Activated CD8-positive, alpha-beta memory T cell treated with anti-CD3 and anti-CD28 coated beads for 1 hour (primary cell): ENCODE measurements at places on chromosomes 4 and X.

DNA sequence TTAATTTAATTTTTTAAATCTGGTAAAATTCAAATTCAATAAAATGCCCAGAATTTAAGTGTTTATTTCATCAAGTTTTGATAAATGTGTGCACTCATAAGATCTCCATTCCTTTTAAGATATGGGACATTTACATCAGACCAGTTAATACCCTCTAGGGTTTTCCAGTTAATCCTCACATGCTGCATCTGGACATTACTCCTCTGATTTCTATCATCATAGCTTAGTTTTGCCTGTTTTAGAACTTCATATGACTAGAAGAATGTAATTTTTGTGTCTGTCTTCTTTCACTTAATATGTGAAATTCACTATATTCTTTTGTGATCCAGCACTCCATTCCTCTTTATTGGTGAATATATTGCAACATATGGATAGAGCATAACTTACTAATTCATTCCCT lies 727.7 kb upstream of the FAM241A start:
- no peak for DNase-seq

DNA sequence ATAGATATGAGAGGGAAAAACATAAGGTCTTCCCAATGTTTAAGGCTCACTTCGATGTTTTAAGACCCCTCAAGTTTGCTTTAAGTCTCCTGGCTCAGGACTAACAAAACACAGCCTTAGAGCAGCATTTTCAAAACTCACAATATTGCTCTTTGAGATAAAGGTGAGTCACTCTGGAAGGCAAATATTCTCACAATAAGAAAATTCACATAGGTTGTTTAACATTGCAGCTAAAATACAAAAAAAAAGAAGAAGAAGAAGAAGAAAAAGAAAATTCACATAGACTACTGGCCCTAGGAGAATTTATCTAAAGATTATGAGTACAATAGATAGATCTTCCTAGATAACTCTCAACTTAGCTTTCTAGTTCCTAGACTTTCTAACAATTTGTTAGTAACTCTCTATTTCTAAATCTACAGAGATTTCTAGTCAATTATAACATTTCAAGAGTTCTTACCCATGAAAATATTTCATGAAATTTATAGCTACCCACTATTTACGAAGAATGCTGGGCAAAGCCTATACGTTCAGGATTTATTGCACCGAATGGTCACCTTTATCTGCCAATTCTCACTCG lies 267.0 kb downstream of the CHIC1 start:
- DNase-seq = no peak

- DNase-seq = peak; percentile 25
Observed at GRCh38 chr4:128574706-128575105, 234.8 kb upstream of the JADE1 start.

GRCh38 chr4:8745826-8746225 lies 125.8 kb downstream of the HMX1 start:
- DNase-seq = no peak

- DNase-seq = no peak
Observed at GRCh38 chr4:56129431-56129861, 180.7 kb downstream of the CEP135 start.

DNA sequence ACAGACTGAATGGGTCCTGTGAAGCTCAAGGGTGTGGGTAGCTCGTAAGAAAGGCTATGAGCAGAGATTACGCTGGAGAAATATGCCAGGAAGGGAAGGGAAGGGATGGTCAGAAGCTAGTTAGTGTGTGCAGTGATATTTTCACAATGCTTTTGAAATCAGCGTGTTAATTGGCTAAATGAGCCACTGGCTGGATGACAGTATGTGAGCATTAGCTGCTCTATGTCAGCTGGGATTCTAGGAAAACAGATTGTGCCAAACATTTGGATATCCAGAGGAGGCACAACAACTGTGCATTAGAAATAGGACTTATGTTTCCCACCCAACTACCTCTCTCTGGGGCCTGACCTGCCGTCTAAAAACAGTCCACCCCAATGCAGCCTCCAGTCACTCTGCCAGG lies 168.5 kb downstream of the DHRSX start:
- DNase-seq = no peak

DNA sequence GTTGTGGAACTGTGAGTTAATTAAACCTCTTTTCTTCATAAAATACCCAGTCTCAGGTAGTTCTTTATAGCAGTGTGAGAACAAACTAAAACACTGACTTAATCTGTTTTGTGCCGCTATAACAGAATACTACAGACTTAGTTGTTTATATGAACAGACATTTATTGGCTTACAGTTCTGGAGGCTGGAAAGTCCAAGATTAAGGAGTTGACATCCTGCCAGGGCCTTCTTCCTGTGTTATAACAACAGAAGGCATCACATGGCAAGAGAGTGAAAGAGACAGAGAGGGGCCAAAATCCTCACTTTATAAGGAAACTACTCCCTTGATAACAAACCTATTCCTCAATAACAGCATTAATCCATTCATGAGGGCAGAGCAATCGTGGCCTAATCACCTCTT lies 42.5 kb upstream of the KCNIP4 start:
- DNase-seq = no peak

GRCh38 chr4:169199184-169199583 lies 71.6 kb downstream of the SH3RF1 start:
- no peak for DNase-seq

GRCh38 chr4:8412288-8412687 lies 28.2 kb downstream of the ACOX3 start:
- no peak for DNase-seq

DNA sequence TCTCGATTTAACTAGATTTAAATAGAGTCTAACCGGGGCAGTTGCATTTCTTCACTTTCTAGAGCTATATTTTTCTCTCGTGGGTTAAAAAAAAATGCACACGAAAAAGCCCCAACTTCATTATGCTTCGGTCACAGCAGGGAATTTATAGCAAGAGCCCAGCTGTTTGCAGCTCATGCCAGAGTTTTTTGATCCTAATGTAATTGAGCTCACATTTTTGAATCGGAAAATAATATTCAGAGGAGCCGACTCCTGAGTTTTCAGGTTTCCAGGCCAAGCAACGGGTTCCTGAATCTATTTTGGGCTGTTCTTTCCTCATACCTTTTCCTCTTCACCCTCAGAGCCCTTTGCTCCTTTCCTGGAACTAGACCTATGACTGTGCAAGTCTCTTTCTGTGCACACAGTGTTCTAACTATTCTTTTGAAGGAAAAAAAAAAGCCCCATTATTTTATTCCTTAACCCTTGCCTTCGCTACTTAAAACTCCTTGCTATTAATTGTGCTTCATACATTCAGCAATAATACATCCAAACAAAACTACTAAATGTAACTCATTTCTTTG lies 27.5 kb upstream of the ESX1 start:
- no peak for DNase-seq

- peak; percentile 37 for DNase-seq
Observed at GRCh38 chrX:44343412-44344141, at the start of gene EFHC2. EFHC2 (minus strand) TSS chrX:44343672; CDS start chrX:44343588, 84 bp downstream.

GRCh38 chrX:122591546-122591945 lies 592.5 kb upstream of the GRIA3 start:
- no peak for DNase-seq

- DNase-seq = no peak
Observed at GRCh38 chr4:156098805-156099204, 145.1 kb upstream of the CTSO start.

DNA sequence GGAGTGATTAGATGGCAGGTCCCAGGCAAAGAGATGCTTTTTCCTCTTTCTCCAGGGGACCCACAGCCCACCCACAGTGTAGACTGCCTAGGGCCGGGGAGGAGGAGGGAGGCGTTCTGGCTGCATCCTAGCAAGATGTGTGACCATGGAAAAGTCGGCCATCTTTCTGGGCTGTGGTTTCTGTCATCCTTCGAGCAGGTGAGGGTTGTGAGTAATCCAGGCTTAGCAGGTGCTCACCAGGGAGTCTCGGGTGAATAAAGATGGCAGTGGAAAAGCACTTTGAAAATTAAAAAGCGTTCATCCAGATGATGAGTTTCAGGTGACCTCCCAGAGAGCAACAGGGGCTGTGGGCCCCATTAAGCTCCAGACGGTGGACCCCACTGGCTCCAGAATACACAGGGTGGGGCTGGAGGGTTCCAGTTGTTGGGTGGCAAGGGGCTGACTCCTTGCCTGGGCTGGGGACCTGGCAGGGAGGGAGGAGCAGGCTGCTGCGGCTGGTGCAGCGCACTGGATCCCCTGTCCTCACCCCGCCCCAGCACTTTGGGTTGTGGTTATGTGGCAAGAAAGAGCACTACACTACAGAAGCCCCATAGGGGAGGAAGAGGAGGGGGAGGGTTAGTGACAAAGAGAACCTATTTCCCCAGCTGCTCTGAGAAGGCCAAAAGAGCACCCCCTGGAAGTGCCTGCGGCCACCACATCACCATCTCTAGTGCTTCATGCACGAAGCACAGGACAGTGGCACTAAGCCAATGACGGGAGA lies 23.7 kb downstream of the ELF4 start:
- peak; percentile 37 for DNase-seq
